GM12878 (cell line): ENCODE measurements at places on chromosomes 3 and 15.

DNA sequence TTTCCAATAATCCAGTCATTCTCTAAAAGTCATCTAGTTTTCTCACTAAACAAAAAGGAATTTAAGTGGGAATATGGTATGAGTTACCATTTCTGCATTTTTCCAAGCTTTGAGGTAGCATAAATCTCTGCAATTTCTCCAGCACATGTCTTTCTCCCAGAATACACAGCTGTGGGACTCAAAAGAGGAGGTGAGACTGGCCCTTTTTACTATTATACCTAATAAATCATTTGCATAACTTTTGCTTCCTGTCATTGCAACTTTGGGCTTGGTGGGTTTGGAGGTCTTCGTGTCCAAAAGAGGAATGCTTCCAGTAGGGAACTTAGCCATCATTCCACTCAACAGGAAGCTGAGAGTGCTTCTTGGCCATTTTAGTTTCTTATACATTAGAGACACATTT lies 94.8 kb downstream of the FMN1 start:
- no peak for DNase-seq

DNA sequence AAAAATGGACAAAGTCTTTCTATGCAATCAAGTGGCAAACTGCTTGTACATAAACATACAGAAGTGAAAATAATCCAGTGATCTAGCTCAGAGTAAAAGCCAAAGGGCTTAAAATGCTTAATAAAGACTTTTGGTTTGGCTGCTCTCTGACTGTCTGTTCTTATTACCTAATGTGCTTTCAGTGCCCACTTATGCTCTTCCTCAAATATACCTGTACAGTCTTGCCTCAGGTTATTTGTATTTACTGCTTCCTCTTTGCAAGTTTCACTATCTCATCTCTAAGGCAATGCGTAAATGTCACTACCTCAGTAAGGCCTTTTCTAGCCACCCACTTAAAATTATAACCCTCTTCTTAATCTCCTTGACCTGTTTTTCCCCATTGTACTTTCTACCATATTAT lies 171.8 kb downstream of the EPHA6 start:
- no peak for DNase-seq

DNA sequence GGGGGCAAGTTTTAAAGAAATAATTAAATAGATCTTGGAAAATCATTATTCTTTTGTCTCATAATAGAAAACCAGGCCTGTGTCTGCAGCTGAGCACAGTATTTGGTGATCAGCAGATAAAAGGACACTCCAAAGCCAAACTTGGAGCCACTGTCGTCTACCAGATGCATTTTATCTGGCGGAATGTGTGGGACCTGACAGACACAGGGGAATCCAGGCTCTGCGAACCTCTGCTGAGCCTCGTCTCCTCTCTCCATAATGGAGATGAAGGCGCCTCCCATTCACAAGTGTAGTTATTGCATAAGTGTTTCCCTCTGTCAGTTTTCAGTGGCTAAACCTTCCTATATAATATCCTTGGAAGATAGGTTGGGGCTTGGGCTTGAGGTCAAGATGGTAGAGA lies 42.1 kb downstream of the EEFSEC start:
- no peak for DNase-seq

GRCh38 chr3:58037141-58037910 lies 29.1 kb downstream of the FLNB start:
- no peak for DNase-seq

GRCh38 chr3:187648177-187648576 lies 22.0 kb downstream of the SST start:
- peak; percentile 1 for DNase-seq

DNA sequence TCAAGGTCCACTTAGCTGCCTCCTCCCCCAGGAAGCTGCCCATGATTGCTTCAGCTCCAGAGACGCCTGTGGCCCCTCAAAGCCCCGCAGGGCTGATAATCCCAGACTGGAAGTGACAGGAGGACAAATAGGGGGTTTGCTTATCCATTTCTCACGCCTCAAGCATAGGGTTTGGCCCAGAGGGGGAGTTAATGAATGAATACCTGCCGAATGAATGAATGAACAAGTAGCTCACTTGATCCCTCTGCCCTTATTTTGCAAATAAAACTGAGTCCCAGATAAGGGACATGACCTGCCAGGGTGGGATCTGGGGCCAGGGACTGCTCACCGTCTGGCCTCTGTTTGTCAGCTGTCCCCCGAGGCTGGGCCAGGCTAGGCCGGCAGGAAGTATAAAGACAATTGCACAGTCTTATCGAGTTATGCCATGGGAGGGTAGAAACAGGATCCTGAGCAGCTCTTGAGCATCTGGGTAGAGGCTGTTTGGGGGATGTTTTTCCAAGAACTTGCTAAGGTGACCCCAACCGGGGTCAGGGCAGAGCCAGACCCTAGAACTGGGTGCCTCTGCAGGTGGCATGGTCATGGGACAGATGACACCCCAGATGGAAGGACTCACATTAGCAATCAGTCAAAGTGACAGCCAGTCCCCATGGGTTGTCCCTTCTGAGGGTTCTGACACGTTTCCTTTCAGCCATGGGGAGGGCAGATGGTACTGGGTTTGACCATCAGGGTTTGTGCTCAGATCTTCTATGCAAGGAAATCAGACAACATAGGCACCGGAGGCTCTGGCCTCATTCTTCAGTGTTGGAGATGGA lies 45.0 kb downstream of the IQSEC1 start:
- no peak for DNase-seq

DNA sequence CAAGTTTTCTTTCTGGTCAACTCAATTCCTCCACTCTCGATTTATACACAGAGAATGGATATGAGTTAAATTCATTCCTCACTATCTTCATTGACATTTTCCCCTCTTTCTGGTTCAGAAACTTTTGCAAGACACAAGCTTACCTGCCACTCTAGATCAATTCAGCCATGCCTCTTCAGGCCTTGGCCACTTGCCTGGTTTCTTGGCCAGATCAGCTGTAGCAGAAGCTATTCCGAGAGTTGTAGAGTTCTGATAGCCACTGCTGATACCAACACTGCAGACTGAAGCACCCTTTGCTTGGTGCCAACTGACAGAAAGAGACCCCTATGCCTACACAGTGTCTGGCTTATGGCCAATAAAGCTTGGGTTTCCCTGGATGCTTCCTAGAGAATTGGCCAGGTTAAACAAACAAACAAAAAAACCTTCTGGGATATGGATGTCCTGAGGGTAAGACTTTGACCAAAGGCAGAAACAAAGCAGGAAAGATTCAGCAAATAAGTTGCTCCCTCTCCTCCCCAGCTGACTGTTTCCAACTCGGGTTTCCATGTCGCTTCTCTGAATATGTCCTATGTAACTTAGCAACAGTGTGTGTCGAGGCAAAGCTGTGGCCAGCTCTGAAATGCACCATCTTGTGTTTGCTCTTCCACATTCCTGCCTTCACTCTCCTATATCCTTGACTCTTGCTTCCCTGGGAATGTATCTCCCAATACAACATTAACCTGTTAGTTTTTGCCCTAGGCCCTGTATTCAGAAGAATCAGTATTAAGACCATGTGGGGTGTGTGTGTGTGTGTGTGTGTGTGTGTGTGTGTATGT lies 521.6 kb downstream of the EPHA3 start:
- DNase-seq, result no peak

GRCh38 chr3:59192473-59192872 lies 142.6 kb upstream of the CFAP20DC start:
- DNase-seq, result no peak

DNA sequence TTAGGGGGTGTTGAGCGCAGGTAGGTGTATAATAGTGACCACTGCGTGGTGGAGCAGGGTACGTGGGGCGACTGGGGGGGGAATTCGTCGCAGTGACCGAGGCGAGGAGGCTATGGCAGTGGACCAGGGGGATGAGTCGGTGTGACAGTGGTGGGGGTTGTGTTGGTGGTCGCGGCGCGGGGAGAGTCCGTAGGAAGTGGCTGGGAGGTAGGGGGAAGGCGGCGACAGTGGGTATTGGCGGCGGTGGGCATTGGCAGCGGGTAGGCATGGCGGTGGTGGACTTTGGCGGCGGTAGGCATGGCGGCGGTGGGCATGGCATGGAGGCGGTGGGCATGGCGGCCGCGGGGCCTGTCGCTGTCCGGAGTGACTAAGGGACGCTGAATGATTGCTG lies 739 bp downstream of the SNRPN start:
- DNase-seq, result no peak

DNA sequence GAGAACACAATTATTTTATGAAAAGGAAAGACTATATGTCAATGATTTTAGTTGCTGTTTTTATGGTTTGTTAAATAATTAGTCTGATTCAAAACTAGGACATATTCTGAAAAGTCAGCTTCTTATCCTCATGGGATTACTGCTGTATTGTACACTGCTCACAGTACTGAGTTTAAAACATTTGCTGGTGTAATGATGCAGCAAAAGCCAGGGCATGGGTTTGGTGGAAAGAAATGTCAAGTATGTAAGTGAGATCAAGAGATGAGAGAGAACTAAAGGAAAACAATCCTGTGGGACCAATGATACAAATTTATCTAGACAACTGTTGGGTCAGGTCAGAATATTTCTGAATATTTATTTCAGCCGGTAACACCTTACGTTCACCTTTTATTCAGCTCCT lies 210.1 kb upstream of the ARHGEF26 start:
- no peak for DNase-seq

DNA sequence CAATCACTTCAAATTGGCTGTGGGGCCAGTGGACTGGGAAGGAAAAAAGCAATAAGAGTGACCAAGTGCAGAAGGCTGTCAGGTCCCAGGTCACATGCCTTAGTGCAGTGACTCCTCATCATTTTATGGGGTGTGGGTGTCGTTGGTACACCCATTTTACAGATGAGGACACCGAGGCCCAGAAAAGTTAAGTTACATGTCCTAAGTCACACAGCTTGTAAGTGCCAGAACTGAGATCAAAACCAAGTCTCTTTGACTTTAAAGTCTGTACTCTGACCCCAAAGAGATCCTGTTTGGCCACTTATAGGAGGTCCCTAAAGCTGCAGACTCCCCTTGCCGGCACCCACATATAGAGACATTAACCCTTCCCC lies 63.0 kb upstream of the POLG start:
- no peak for DNase-seq

DNA sequence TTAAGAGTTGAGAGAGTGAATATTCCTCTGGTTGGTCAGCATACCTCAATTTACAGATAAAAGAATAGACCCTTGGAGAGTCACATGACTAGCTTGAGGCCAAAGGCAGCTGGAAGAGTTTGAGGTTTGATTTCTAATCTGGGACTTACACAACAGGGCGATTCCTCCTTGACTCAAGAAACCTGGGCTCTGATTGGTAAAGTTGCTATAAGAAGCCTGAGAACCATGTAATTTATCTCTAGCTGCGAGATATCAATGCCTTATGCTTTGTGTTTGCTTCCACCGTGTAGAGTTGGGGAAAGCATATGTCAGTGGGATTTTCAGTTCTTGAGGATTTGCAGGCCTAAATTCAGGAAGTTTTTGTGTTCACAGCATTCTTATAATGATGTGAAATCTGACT lies 206.0 kb downstream of the KLHL25 start:
- no peak for DNase-seq

- DNase-seq, result no peak
Measured at GRCh38 chr3:144557515-144557914, 585.9 kb downstream of the DIPK2A start.

DNA sequence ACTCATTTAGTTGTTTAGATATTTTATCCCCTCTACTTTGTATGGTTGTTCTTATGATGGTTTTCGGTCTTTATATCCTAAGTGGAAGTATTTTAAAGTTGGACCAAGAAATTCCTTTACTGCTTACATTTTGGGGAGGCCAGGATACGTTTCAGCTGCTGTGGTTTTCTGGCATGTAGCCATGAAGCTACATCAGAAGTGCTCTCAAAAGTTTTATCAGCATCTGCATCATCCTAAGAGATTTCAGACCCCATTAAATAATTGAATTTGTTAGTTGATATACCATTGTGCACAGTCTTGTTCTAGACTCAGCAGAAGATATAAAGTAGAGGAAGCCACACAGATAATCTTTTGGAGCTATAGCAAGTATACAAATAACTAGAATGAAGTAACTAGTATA lies 50.1 kb upstream of the SKOR1 start:
- no peak for DNase-seq

- DNase-seq, result no peak
Measured at GRCh38 chr3:8712045-8712907, 21.3 kb upstream of the CAV3 start.

DNA sequence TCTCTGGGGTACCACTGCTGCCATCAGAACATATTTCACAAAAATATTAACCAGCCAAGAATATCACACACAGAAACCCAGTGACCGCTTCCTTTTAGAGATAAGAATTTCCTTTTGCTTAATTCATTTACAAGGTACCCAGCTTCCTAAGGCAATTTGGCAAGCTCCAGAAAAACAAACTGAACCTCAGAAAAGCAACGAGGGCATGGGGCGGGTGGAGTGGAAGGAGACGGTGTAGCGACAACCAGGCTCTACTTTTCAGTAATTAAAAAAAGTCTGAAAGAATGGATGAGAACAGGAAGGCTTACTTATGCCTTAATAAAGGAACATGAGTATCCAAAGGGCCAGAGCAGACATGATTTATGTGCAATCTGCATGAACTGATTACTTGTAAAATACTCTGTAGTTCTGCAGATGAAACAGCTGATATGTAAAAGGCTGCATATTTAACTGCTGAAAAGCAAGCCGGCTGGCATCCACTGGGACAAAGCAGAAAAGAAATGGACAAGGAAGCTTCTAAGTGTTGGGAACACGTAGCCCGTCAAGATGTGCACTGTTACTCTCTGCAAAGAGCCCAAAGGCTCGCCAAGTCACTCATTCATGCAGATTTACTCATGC lies 18.6 kb downstream of the RFTN1 start:
- no peak for DNase-seq

DNA sequence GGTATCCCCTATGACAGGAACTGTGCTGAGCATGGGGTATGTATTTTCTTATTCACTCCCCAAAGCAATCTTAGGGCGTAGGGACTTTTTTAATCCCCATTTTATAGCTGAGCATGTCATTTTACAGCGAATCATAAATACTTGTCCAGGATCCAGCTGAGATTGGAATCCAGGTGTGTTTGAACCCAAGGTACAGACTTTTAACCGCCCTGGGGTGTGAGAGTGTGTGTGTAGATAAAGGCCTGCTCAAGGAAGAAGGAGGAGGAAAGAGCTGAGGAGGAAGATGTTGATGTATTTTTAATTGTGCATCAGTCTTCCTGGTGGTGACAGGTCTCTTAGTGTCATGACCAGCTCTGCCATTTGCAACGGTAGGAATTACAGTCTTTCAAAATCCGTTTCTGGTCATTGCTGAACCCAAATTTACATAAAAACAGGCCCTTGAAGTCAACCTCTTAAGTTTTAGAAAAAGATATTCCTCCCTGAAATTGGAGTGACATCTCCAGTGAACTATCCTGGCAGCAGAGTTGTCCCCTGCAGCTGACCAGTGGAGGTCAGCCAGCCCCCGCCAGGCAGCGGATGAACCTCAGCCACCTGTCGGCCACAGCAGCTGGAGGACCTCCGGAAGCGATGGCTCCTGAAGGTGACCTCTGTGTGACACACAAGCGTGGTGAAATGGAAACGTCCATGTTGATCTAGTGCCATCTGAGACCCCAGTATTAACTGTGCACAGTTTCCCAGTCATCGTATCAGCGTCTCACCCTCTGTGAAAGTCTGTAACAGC lies 92.8 kb upstream of the MITF start:
- no peak for DNase-seq
